ENCODE measurements at places on chromosomes 4 and X.

GRCh38 chr4:6647582-6648230, 7.2 kb downstream of the MRFAP1 start:
- DNase-seq: no peak

- DNase-seq: no peak
Observed at GRCh38 chrX:130826249-130826648, 76.8 kb downstream of the ENOX2 start.

- DNase-seq: no peak
Observed at GRCh38 chr4:138996090-138996489, 19.5 kb upstream of the NOCT start.

- no peak for DNase-seq
Observed at GRCh38 chr4:173181848-173182247, 13.2 kb downstream of the GALNT7 start.

DNA sequence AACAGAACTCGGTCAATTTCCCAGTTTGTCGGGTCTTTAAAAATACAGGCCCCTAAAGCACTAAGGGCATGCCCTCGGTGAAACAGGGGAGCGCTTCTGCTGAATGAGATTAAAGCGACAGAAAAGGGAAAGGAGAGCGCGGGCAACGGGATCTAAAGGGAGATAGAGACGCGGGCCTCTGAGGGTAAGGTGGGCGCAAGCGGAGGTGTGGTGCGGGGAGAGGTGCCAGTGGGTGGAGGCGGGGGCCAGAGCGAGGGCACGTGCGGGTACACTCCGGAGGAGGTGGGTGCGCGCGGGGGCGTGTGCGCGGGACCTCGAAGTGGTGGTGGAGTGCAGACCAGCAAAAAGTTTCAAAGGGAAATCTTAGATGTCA, 787 bp upstream of the TET2 start:
- no peak for DNase-seq

DNA sequence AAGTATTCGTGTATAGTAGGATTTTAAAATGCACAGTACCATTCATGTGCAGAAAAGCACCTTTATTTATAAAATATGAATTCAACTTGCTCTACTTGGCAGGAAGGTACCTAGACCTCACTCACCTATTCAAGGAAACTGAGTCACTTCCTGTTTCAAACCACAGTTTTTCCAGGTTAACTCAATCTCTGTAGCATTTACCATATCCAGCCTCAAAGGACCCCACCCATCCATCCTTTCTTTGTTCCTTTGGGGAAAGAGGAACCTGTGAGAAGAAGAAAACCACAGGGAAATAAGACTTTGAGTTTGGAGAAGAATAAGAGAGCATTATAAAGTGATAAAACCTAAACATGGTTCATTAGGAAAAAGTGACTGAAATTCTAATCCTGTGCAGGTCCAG, 250.7 kb downstream of the CBR4 start:
- no peak for DNase-seq

GRCh38 chr4:422587-422986, 76.4 kb downstream of the ZNF721 start:
- DNase-seq: no peak

GRCh38 chr4:7161721-7162214, 30.6 kb upstream of the SORCS2 start:
- DNase-seq: no peak

GRCh38 chr4:185101354-185101890, 41.6 kb upstream of the SLC25A4 start:
- no peak for DNase-seq

- peak; percentile 49 for DNase-seq
Observed at GRCh38 chrX:23901805-23902204, 5.9 kb downstream of the APOO start.

DNA sequence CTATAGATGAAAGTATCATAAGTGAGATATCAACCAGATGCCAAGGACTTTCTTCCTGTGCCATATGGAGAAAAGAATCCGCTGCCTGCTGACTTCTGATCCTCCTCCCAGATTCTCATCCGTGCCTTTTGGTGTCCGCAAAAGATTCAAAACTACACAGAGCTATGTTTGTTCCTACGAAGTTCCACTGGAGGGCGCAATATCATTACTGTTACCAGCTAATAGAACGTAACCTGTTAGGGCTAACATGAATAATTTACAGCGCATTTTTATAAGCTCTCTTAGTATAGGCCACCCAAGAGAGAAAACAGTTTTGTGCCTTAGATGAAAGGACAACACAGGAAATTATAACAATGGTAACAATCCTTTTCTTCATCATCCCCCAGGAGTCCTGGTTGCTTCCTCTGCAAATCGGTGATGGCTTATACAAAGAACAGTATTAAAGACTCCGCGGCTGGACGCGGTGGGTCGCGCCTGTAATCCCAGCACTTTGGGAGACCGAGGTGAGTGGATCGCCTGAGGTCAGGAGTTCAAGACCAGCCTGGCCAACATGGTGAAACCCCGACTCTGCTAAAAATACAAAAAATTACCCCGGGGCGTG, 22.8 kb upstream of the CENPVL3 start:
- DNase-seq: no peak

DNA sequence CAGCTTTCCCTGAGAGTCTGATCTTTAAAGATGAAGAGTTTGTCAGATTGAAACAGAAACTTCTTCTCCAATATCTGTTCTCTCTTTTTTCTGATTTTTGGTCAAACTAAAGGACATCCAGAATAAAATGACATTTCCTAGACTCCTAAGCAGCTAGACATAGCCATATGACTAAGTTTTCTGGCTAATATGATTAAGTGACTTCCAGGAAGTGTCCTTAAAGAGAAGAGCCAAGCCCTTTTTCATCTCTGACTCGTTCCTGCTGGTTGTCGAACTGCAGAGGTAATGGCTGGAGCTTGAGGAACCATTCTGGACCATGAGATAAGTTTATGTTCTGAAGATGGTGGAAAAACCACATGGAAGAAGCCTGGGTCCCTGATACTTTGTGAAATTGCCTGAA, 546.0 kb downstream of the BCOR start:
- no peak for DNase-seq

- no peak for DNase-seq
Observed at GRCh38 chrX:150185766-150186165, 177.4 kb upstream of the MAMLD1 start.

GRCh38 chr4:139740531-139741041, 75.0 kb downstream of the MGST2 start:
- peak; percentile 77 for DNase-seq

DNA sequence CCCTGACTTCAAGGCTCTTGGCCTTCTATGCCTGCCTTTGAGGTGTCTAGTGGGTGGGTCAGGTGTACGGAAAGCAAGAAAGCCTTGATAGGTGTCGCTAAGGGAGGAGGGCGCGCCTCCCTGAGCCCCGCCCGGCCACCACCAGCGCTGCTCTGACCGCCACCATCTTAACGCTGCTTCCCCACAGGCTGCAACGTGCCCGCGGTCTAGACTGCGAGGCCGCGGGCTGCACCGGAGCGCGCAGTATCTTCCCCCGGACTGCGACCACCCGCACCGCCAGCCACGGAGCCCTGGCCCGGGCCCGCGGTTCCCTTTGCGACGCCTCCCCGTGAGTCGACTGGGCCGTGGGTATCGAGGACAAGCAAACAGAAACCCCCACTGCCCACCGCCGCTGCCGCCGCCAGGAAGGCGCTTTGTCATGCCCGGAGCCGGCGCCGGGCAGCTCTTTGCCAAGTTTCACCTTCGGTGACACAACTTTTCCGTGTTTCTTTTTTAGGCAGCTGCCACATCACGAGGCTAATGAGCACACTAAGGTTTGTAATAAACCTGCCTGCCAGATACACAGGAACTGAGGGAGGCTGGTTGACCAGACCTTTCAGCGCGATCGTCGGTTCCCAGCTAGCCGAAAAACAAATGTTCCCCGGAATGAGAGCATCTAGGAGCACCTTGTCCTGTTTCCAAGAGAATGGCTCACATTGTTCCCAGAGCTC, 335.8 kb upstream of the F9 start:
- peak; percentile 19 for DNase-seq

DNA sequence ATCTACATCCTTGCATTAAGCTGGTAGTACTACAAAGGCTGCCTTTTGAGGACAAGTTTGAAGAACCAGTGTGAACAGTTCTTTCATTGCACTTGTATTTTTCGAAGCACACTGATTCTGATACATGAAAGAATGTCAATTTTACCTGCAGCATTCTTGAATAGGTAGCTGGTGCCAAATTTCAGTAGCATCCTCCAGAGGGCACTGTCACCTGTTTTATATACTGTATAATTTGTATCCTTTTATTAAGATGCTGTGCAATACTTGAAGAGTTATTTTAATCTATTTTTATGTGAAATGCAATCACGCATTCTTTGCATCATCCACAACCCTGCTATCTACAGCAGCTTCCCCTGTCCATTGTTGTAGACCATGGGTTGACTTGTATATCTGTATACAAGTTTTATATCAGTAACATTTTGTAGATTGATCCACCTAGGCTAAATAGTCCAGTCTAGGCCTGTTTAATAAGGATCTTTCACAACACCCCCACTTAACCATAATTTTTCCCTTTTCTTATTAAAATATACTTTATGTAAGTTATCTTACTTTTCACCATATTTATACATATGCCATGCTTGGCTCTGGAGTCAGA, 325.7 kb downstream of the PCDH7 start:
- no peak for DNase-seq

GRCh38 chr4:119027811-119028210, 107.8 kb upstream of the MYOZ2 start:
- DNase-seq: no peak

Data from heart left ventricle (tissue), 16 donors.